Inflammatory macrophage treated with lipopolysaccharide for 1 hour (primary cell): ENCODE measurements at places on chromosomes 4 and X.

DNA sequence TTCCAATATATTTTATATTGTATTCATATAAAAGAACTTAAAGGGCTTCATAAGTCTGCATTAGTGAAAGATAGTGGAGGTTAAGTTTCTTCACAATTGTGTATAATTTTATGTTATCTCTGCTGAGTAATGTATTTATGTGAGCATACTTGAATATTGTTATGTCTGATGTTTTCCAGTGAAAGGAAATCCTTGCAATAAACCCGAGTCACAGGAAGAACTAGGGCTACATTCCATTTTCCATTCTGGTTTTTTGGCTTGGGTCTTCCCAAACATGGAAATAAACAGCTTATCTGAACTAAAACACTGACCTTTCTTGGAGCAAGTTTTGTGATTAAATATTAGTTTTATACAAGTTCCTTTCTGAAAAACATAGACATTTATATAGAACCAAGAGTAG is 231.3 kb upstream of the GPRIN3 start:
- DNase-seq, result no peak

- DNase-seq, result no peak
These were observed 97.1 kb upstream of the SLC4A4 start for GRCh38 chr4:71241501-71242288.

GRCh38 chrX:38774249-38774648 is 27.0 kb upstream of the MID1IP1 start:
- no peak for DNase-seq

GRCh38 chr4:136741468-136741867 is 790.8 kb downstream of the PCDH18 start:
- no peak for DNase-seq

DNA sequence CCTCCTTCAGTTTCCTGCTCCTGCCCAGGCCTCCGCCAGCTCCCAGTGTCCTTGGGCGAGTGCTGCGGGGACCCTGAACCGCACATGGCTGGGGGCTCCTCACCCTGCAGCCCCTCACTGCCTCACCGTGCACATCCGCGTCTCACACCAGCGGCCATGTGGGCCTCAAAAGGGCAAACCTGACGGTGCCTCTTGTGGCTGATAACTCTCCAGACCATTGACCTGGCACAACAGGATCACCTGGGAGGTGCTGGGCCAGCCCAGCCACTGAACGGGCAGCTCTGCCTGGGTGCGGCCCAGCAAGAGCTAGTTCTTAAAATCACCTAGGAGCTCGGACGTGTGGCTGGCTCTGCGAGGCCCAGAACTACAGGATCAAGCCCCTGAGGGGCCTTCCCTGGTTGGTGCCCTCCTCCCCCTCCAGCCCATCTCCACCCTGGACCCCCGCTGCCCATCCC is 4.1 kb upstream of the S100P start:
- no peak for DNase-seq

- no peak for DNase-seq
These were observed 1526.2 kb upstream of the IGFBP7 start for GRCh38 chr4:58636381-58636780.

DNA sequence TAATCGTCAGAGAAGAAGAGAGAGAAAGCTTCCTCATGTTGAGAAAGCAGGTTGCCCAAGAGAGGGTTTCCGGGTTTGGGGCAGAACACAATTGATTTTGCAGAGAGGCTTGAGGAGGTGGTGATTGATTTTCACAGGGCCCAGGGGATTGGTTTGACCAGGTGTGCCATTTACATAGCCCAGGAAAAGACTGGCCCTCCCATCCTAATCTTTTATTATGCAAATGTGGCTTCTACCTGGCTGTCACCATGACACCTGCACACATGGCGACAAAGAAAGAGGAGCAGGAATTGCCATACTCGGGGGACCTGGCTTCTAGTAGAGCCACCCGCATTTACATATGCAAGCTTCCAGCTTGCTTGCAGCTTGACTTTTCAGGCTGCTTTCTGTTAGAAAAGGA is 405.3 kb downstream of the PPP4R3C start:
- no peak for DNase-seq

DNA sequence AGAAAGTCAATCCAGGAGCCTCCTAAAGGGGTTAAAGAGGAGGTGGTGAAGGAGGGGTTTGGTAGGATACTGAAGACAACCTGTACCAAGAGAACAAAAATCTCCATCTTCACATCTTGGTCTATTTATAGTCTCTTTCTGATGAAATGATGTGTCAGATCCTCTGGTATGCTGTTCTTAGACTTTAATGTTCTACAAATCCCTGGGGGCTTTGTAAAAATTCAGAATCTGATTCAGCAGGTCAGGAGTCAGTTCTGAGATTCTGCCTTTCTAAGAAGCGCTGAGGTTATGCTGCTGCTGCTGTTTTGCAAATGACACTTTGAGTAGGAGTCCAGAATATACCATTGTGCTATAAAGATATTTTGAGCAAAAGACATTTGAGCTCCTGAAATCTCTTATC is 172.9 kb upstream of the GLRA2 start:
- no peak for DNase-seq

DNA sequence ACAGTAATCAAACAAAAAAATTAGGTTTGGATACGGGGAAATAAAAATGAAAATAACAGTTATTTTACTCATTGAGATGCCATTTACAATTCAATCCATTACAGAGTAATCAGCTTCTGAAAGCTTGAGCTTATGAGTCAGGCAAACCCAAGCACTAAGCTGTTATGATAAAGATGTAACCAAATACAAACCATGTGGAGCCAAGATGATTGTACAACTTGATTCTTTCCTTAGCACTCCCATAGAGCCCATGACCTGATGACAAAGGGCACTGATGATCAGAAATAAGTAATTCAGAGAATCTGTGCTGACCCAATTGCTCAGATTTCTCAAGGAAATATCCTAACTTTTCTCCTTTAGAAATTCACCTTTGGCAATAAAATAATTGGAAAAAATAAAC is 40.5 kb upstream of the PRKG2 start:
- no peak for DNase-seq

GRCh38 chrX:47540754-47541538 is 20.1 kb upstream of the ARAF start:
- DNase-seq, result peak; percentile 85

GRCh38 chr4:99457676-99458075 is 22.5 kb upstream of the ADH7 start:
- DNase-seq, result no peak

DNA sequence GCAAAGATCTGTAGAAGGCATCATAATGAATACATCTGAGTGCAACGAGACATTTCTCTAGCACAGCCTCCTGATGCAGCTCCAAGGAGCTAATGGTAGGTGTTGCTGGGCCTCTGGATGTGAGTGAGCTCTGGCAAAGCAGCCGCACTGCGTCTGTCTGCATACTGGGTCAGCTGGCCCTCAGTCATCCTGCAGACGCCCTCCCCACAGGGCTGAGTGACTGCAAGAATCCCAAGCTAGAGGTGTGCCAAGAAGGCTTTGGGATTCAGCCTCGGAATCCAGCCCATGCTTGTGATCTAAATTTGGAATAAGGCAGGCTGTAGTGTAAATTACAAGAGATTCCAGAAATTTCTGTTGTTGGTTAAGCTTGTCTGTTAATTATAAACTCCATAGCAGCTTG is 18.5 kb downstream of the HERC3 start:
- DNase-seq, result no peak

DNA sequence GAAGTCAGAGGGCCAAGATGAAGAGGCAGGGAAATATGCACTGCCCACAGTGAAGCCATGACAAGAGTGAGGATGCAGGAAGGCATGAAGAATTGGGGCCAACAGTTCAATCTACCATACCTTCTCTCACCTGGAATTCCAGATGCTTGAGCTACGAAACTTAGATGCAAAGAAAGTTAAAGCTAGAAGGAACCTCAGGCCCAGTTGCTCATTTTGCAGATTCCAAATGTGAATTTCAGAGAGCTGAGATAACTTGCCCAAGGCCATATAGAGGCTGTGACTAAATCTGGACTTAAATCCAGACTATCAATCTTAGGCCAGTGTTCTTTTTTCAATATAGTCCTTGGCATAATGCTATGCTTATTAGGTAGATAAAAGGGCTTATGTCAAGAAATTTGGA is 92.7 kb downstream of the SRPX start:
- no peak for DNase-seq
